RCC 7860 (cell line): ENCODE measurements at places on chromosomes 16 and 17.

- no peak for DNase-seq
Measured at GRCh38 chr16:68640972-68641371, 4.1 kb upstream of the CDH3 start.

DNA sequence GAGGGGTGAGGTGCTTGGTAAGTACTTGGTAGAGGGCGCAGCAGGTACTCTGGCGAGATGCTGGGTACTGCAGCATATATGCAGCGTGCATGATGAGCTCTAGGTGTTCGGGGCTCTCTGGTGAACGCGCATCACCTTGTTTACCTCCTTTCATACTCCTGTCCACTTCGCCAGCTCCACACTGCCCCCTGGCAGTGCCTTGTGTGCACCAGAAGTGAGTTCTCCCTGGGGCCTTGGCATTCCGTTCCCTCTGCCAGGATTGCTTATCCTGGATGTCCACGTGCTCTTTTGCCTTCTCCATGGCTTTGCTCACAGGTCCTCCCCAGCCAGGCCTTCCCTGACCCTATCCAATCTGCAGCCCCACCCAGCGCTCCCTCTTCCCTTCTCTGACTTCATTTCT, 154.2 kb downstream of the MRM1 start:
- no peak for DNase-seq

DNA sequence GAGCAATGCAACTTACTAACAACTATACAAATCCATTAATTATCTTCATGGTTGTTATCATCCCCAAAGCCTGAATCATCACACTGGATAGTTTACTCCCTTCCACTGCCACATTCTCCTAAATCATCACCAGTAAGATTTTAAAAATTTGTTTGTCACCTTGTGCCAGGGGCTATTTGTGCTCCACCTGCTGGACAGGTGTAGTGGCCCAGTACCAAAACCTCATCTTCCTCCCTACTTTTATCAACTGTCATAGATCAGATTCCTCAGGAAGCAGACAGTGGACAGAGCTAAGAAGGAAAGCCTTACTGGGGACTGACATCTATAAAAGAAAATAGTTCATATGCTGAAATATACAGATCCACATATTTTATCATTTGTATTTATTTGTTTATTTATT, 280.4 kb downstream of the CDH11 start:
- DNase-seq: no peak

DNA sequence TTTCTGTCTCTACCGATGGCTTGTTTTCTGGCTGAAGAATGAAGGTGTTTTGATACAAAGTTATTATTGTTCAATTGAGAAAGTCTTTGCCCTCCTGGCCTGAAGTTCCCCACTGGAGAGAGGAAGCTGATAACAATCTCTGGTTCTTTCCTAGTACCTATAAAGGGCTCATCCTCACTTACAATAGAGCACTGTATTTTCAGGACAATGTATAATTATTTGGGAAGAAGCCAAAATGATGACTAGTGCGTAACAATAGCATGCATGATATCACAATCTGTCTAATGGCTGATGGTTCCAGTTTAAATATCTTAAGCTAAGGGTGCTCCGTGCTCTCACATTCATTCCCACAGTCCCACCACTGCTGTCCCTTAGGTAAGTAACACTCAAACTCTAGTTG, 230.7 kb downstream of the IRX3 start:
- no peak for DNase-seq

DNA sequence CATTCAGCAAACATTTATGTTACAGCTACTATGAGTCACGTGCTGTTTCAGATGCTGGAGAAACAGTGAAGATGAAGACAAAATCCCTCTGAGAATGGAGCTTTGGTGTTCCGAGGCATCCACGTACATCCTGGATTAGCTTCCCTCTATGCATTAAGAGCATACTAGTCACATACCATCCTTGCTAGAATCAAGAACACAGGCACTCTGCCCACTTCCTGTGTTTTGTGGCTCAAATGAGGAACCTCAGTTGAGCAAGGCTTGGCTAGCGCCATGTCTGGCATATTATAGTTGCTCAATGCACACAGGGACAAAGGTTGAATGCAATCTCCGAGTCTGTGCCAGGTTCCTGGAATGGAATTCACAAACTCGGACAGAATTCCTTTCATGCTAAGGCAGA, 297.5 kb downstream of the XYLT1 start:
- DNase-seq: no peak

DNA sequence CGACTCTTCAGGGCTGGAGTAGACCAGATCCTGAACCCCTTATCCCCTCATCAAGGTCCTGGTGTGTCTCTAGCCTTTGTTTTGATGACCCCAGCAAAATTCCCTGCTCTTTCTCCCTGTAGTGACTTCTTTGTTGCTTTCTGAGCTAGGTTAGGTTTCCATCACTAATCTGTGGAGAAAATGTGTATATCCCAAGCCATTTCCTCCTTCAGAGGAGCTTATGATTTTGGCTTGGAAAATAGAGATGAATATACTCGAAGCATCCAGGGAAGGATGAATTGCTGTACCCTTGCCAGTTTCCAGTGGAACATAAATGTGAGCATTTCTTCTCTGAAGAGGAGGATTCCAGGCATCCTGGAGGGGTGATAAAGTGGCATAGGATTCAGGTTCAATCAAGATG, 55.8 kb downstream of the KSR1 start:
- DNase-seq: no peak
